ENCODE measurements at places on chromosomes 2 and 18. TPM values are rescaled to one million over a fixed set of nuclear protein-coding genes. Genes with fewer than 3 reads are reported as not detected.

DNA sequence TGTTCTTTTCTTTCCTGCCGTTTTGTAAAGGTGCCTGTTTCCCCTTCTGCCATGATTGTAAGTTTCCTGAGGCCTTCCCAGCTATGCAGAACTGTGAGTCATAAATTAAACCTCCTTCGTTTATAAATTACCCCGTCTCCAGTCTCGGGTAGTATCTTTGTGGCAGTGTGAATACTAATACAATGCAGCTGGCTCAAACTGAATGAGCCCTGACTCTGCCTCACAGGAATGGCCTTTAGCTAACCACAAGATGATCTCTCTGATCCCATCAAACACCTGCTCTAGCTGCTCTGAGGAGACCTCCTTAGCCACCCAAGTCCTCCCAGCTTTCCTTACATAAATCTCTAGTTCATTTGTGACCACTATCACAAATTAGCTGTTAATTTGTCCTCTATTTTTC is 41.5 kb upstream of the CAB39 start:
- no peaks in the 10 kb centered on the region for H3K27me3 ChIP-seq
- peaks cover 20% of the 10 kb centered on the region for H3K4me1 ChIP-seq

DNA sequence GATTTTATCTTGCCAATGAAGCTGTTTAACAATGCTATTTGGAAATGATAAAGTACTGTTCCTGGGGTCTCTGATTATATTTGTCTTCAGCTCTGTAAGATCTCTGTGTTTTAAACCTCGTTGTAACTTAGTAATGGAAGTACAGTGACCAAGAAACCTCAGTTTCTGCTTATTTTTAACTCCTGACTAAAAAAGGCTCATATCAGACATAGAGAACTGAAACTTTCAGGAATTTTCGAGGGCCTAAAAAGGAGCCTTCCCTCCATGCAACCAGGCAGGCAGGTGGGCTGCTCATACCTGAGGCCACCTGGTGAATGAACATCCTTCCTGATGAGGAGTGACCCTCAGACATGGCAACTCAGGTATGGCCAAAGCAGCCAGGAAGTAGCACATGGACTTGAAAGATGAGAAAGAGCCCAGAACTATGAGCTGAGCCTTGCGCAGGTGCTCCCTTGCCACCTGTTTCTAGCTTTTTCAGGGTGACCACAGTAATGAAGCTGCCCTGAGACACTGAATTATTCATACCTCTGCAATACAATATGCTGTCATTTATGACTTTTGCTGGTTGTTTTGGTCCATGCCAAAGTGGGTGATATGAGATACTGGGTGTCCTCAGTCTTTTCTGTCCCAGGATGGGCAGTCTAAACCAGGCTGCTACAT is 23.9 kb downstream of the MYO3B start:
- no peak overlapping the region for H3K27ac ChIP-seq
- H3K4me1 ChIP-seq: no peaks in the 10 kb centered on the region
- no peak for DNase-seq
- H3K4me3 ChIP-seq: no peak overlapping the region
- H3K36me3 ChIP-seq: no peaks in the 10 kb centered on the region

DNA sequence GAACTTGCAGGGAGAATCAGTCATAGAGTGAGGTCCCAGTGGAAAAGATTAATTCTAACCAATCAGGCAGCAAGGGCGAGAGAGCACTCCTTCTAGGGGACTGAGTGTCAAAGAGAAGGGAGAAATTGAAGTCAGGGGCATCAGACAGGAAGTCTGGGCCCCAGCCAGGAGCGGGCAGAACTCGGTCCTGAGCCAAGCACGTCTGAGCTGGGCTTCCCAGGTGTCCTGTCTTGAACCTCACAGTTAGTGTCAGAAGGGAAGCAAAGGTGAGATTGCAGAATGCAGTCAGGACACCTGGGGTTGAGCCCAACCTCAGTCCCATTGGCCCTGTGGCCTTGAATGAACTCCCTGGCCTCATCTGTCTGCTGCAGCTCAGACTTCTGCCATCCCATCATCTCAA is 220.9 kb downstream of the SMAD2 start:
- DNase-seq: no peak
- no peaks in the 10 kb centered on the region for H3K36me3 ChIP-seq
- H3K27me3 ChIP-seq: no peaks in the 10 kb centered on the region

DNA sequence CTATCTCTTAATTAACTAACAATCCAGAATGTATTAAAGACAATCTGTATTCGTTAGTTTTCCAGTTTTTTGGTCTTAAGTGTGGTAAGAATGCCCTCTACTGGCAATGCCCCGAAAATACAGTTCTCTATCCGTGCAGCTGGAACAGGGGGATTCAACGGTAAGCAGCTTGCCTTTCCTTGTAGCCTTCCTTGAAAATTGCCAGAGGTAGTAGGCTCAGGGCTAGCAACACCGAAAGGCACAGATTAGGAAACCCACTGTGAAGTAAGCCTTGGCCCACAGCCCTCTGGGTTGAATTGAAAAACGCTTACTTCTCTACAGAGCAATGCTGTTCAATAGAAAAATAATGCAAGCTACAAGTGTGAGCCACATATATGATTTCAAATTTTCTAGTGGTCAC is 17.1 kb upstream of the VPS4B start:
- no peak for DNase-seq
- H3K27ac ChIP-seq: no peak overlapping the region
- H3K36me3 ChIP-seq: no peaks in the 10 kb centered on the region
- H3K27me3 ChIP-seq: no peaks in the 10 kb centered on the region
- peaks cover 16% of the 10 kb centered on the region for H3K4me1 ChIP-seq

DNA sequence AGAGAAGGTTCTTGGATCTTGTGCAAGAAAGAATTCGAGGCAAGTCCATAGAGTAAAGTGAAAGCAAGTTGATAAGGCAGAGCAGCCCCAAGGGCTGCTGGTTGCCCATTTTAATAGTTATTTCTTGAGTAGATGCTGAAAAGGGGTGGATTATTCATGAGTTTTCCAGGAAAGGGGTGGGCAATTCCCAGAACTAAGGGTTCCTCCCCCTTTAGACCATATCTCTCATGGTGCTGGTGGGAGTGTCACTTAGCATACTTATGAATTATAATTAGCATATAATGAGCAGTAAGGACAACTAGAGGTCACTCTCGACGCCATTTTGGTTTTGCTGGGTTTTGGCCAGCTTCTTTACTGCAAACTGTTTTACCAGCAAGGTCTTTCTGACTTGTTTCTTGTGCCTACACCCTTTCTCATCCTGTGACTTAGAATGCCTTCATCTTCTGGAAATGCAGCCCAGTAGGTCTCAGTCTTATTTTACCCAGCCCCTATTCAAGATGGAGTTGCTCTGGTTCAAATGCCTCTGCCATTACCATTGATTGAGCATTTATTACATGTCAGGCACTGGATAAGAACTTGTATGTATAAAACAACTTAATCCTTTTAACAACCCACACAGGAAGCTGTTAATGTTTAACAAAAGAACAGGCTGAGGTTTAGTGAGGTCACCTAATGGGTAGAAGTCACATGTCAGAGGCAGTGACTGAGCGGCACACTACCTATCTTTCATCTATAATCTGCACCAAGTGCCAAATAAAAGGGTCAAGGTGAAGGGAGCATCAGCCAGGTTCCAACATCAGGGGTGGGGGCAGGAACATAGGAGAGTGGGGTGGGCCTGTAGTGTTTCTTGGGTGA is 250.9 kb downstream of the ICOS start:
- no peak for DNase-seq
- no peaks in the 10 kb centered on the region for H3K27me3 ChIP-seq
- no peaks in the 10 kb centered on the region for H3K36me3 ChIP-seq
- H3K4me1 ChIP-seq: no peaks in the 10 kb centered on the region
- no peak overlapping the region for H3K27ac ChIP-seq
- H3K4me3 ChIP-seq: no peak overlapping the region

DNA sequence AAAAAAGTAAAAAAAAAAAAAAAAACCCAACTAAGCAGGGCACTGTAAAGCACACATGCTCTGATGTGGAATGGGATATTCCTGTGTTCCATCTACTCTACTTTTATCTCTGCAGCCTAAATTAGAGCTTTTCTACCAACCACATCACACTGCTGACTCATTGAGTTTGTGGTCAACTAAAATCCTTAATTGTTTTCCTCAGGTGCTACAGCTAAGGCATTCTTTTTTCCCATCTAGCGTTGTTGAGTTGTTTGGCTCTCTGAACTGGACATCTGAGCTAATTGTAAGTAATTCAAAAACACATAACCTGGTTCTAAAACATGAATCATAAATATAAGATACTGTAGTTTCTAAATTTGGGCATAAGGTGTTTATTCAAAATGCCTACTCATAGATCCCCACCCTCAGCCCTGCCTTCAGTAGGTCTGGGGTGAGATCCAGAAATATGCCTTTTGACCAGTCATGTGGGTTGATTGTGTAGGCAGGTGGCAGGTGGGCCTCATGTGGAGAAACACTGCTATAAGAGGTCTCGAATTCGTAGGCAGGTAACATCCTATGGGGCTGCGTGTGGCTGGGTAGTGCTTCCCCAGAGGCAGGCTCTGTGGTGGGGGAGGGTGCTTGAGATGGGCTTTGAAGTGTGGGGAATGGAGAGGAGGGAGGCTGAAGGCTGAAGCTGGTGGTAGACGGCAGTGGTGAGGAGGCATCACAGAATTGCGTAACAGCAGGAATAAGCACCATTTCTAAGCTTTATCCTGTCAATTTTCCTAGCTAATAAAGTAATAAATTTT is 27.2 kb downstream of the ANKRD29 start:
- H3K36me3 ChIP-seq: no peaks in the 10 kb centered on the region
- no peak overlapping the region for H3K4me3 ChIP-seq
- DNase-seq: no peak
- no peaks in the 10 kb centered on the region for H3K27me3 ChIP-seq

- H3K27me3 ChIP-seq: no peaks in the 10 kb centered on the region
- H3K36me3 ChIP-seq: no peaks in the 10 kb centered on the region
- DNase-seq: no peak
- no peak overlapping the region for H3K27ac ChIP-seq
- no peak overlapping the region for H3K4me3 ChIP-seq
These were observed 373.0 kb downstream of the NRXN1 start for GRCh38 chr2:50658883-50659282.

DNA sequence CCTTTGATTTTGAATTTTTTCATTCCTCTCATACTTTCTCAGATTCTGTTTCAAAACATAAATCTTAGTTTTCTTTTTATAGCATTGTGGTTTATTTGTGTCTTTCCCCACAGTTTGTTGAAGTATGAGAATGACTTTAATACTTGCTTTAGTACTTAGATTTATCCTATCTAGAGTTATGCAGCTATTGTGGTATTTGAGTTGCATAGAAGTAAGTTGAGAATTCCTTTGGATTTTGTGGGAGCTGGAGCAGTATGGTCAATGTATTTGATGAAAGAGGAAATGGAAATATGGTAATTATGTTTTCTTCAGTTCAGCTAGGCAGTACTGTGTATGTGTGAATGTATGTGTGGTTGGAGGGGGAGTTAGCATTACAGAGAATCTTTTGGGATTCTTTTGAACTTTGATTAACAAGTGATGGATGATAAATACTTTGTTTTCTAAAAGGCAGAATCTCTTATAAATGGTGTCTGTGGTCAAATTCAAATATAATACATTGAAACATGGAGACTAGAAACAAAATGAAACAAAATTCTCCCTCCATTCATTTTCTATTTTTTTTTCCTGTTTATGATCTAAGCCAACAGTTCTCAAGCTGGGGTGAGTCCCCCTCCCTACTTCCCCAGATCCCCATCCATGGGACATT is 3.0 kb downstream of the ACVR2A start:
- no peaks in the 10 kb centered on the region for H3K27me3 ChIP-seq
- no peaks in the 10 kb centered on the region for H3K36me3 ChIP-seq
- peaks cover 68% of the 10 kb centered on the region for H3K4me1 ChIP-seq
- no peak overlapping the region for H3K4me3 ChIP-seq

The UGT1A10 gene
- not detected for total RNA-seq

The PRKAG3 gene
- not detected for total RNA-seq

The HOXD3 gene
- 11.8 TPM for total RNA-seq

The DSG1 gene
- total RNA-seq: 122 TPM
